Right forelimb (tissue), 1 donor: ENCODE measurements at places on chromosomes 2 and 18.
A peak's percentile ranks its signal among the peaks of the same experiment; 100 is the strongest.

DNA sequence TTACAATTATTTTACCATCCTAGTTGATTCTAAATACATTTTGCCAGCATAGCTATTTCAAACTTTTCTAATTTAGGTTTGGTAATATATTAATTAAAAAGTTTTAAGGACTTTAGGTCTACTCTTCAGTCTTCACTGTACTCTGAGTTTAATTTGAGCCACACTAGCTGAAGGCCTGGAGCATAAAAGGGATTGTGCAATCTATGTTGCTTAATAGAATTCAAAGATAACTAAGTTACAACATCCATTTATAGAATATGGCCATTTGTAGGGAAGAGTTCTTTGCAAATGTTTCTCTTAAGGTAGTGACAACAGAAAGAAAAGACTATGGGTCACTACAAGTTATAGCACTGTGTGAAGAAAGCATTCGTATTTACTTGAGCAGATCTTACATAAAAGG is 702.2 kb upstream of the NRXN1 start:
- DNase-seq: no peak

- no peak for DNase-seq
These were observed 280.5 kb upstream of the PIK3C3 start for GRCh38 chr18:41674506-41674905.

DNA sequence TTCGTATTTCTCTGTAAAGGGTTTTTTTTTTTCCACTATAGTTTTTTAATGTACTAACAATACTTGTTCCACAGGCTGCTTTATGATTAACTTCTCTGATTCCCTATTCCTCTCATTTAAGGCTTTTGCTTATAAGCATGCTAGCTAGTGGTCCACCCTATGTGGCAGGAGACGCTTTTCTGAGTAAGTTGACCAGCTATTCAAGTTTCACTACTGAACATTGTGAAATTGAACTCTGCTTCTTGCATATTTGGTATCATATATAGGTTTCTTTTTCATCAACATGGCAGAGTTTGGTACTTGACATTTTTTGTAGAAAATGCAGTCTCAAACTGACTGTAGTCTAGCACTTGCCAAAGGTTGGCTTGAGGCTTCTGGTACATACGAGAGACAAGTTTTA is 74.2 kb downstream of the OTX1 start:
- DNase-seq: no peak

DNA sequence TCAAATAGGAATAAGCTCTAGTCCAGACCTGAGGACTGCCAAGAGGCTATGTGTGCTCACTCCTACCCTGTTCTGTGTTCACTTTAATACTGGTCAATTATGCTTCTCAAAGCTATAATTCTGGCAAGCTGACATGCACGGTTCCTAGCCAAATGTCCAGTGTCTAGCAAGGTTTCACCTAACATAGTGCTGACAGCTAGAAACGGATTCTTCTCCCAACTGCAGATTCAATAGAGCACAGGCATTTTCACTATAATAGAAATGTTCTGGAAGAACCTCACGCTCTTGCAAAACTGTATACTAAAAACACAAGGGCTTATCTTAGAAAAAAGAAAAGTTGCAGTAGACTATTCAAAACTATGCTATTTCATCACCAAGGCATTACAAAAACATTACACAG is 45.1 kb downstream of the HDAC4 start:
- no peak for DNase-seq

- DNase-seq: peak; percentile 83
These were observed 46.0 kb upstream of the PAX8 start for GRCh38 chr2:113324684-113325160.

- peak; percentile 75 for DNase-seq
These were observed 84.9 kb upstream of the EPB41L3 start for GRCh38 chr18:5628512-5629255.

GRCh38 chr2:209499069-209499468 is 75.2 kb downstream of the MAP2 start:
- no peak for DNase-seq

- DNase-seq: no peak
These were observed 91.0 kb downstream of the STPG4 start for GRCh38 chr2:47064106-47064505.
